ENCODE measurements at places on chromosomes 5 and 9. TPM values are rescaled to one million over a fixed set of nuclear protein-coding genes. Genes with fewer than 3 reads are reported as not detected.
A peak's percentile ranks its signal among the peaks of the same experiment; 100 is the strongest.

GRCh38 chr9:37126214-37126788 is 5.9 kb downstream of the ZCCHC7 start:
- no peak for DNase-seq

DNA sequence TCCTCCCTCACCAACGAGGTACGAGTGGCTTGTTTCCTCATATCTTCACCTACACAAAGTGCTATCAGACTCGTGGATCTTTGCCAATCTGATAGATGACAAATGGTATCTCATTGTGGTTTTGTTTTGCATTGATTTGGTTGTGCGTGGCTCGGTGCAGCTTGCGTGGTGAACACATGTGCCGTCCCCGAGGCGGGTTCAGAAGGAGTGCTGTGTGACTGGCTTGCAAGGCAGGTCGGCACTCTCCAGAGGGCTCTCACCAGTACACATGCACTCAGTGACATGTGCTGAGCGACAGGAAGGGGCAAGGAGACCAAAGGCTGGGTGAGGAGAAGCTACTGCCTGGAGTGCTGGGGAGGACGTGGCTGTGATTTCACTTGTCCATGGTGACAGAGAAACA is 95.3 kb upstream of the PITX1 start:
- DNase-seq, result no peak

TEX53 gene
- not detected for total RNA-seq

DNA sequence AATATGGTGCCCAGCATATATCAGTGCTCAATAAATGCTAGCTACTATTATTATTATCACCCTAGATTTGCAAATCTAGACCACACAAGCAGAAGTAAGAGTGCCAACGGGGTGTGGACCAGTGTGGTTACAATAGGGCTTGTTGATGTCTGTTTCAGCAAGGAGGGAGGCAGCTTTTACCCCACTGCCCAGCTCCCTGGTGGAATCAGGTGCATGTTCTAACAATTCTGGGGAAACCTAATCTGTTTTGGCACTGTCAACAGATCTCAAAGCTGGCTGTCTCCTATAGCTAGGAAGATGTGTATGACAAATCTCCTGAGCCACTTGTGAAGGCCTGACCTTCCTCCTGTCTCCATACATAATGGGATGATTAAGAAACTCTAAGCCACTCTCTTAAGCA is 5.7 kb downstream of the TGFBI start:
- no peak for DNase-seq

- no peak for DNase-seq
Measured at GRCh38 chr9:77856615-77857014, 175.0 kb downstream of the GNAQ start.

DNA sequence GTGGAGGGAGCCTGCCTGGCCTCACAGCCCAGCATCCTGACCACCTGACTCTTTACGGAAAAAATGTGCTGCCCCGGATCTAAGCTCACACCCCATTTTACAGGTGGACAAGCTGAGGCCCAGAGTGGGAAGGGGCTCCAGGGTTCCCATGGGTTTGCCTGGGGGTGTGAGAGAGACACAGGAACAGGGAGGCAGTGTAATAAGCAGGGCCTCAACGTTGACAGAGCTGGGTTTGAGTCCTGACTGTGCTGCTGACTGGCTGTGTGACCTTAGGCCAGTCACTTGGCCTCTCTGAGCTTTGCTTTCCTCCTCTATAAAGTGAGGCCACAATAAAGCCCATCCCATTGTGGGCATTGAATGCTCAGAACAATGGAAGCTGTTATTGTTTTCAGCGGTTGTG is 73.7 kb downstream of the HMCN2 start:
- no peak for DNase-seq

HBEGF gene
- total RNA-seq, result 12.1 TPM

DNA sequence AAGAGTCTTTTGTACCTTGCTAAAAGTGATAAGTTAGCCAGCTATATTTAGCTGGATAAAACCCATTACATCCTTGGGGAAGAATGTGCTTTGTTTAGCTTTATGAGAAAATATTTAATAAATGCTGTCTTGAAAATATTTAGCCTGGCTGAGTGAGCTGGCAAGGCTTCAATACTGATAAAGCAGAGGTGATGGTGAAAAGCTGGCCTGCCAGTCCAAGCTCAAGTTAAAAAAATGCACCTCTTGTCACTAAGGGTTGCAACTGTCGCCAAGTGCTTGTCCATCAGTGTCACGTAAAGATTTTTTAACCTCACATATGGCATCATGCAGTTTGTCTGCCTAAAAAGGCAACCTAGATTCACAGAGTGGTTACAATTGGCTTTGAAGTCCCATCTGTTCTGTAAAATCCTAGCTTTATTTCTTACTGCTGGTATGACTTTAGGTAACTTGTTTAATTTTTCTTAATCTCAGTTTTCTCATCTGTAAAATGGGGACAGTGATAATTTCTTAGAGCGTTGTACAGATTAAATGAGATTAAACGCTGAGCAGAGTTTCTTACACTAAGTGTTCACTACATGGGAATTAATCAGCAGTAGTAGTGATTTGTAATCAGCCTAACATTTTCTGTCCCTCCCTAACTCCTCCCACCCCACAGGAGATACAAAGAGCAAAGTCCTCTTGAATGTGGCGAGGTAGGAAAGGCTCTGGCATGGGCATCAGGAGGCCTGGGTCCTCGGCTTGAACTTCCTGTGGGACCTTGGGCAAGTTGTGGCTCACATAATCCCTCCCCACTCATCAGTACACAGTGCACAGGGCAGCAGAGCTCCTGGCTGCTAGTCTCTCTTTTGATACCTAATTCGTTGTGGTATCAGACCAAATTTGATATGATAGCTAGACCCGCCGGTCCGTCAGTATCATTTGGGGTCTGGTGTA is 48.7 kb downstream of the PIK3R1 start:
- DNase-seq, result no peak

GRCh38 chr9:5430912-5431311 is 6.8 kb downstream of the PLGRKT start:
- no peak for DNase-seq

SPARC gene
- 525 TPM for total RNA-seq

DNA sequence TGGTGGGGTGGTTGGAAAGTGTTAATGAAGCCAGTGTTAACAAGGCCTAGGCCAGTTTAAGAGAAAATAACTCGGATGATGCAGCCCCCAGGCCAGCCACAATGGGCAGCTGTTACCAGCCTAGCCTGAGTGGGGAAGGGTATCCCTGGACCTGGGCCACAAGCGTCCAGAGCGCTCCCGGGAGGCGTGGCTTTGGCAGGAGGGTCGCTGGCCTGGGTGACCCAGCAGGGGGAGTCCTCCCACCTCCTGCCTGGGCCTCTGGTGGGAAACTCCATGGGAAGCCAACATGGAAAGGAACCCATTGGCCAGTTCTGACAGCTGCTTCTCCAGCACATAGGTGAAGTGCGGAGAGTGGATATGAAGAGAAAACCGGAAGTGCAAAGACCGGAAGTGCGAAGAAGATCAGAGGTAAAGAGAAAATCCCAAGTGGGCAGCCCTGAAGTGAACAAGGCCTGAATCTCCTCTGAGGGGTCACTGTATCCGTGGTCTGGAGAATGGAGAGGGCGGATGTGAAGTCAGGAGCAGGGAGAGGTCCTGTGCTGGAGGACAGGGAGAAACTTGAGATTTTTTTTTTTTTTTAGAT is 79.0 kb downstream of the ADCY2 start:
- no peak for DNase-seq

GRCh38 chr5:136399527-136399926 is 34.2 kb upstream of the TRPC7 start:
- no peak for DNase-seq

DNA sequence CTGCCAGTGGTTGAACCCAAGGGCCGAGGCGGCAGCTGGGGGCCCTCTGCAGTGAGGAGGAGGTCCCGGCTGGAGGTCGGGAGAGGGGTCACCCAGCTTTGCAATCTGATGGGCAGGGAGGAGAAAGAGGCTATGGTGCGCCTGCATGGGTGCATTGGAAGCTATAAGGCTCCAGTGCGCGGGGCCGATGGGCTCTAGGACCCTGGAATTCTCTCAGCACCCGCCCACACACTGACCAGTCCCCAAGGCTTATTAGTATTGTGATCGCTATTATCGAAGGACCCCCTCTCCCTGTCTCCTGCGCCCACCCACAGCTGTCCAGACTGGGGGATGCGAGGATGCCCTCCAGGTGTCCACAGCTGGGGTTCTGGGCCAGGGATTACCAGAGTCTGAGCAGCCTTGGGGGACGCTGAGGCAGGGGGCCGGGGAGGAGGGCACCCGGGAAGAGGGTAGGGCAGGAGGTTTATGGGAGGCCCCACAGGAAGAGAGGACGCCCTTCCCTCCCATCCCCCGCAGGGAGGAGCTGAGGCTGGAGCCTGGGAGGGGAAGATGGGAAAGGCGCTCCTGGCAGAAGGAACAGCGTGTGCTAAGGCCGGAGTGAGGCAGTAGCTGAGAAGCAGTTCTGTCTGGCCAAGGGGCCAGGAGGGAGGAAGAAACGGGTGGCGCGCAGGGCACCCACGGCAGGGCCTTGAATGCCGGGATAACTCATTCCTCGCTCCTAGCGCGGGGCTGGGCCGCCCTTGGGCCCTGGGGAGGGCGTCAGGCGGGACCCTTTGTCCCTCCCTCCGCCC is 24.2 kb downstream of the C9orf50 start:
- no peak for DNase-seq

- no peak for DNase-seq
Measured at GRCh38 chr9:122379340-122379739, 8.5 kb downstream of the PTGS1 start.

DNA sequence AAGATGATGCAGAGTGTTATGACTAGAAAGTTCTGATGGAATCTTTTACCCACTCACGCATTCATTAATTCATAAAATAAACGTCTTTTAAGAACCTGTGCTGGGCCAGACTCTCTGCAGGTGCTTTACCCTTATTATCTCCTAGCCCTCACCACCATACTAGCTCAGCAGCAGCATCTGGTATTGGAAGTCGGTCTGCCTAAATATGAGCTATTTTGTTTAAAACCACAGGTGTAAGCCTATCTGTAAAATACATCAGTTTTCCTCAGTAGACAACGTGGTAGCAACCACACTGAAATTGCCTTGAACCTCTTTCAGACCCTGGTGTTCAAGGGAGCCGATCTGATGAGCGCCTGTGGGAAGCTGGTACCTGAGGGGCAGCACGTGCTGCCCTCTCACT is 69.4 kb downstream of the PPIC start:
- DNase-seq, result no peak

DNA sequence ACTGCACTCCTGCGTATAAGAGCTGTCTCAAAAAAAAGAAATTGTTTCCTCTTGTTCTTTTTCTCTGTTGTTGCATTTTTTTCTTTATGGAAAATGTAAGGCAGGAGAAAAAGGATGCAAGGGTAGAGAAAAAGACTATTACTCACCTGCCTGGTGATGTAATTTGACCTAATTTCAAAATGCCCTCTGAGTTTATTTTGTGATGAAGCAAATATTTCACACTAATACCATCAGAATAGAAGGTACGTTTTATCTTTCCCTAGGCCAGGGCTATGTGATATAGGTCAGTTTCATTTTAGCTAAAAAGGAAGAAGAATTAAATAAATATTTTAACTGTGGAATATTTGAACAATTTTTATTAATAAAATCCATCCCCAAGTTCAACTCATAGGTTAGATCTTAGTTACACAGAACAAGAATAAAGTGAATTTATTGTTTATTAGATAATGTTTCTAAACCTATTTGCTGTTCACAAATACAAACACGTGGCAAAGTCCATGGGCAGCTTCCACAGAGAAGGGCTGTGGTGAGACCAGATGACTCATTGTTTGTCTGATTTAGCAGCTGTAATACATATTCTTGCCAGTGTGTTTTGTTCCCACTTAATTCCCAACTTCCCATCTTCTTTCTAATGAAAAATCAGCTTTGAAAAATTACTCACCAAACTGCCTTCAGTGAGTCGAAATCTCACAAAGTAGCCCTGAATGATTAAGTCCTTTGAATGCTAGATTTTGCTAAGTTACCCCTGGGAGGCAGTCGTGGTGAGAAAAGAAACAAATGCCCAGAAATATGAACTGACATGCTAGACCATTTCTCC is 52.8 kb upstream of the CCDC112 start:
- peak; percentile 22 for DNase-seq

AMBP gene
- not detected for total RNA-seq

GRCh38 chr9:130060296-130060695 is 6.6 kb downstream of the GPR107 start:
- DNase-seq, result no peak

DNA sequence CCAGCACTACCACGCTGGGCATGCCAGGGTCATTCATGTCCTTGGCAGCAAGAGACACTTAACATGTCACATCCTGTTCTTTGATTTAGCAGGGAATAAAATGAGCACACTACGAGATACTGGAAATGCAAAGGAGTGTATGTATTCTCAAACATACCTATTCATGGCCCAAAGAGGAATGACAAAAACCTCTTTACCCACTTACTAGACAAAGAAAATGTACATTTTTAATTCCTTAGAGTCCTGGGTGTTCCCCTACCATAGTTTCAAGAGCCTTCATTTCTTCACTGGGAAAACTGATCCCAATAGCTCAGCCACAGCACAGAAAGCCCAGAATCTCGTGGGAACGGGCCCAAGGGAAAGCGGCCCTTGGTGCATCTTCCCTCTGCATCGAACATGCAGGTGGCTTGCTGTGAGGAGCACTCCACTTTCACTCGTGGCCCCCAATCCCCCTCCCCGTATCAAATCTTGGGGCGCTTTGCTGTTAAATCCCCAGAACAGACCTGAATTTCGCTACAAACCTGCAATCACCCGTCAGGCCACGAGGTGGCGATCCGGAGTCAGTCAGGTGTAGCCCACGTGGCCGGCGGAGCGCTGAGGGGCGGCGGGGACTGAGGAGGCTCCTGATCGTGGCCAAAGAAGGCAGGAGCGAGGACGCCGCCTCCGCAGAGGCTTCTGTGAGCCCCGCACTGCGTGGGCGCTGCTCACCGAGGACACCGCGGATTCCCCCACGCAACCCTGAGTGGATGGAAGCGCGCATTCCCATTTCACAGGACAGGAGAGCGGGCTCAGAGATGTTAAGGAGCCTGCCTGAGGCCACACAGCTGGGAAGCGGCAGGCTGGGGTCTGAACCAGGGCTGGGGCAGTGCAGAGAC is 91.4 kb downstream of the LMX1B start:
- DNase-seq, result no peak

DNA sequence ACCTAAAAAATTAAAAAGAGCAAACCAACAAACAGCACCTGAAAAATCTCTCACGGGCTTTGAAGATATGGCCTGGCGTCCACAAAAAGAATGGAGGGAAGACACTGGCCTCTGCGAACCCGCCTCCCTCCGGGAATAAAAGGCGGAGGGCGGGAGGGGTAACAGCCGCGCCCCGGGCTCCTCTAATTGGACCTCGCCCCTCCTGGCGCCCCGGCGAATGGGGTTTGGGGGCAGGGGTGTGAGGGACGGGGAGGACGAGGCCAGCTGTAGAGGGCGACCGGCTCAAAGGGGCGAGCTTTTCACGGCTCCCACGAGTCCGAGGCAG is 753 bp downstream of the FANCC start:
- DNase-seq, result peak; percentile 3

GRCh38 chr9:95669253-95669652 is 152.5 kb upstream of the PTCH1 start:
- DNase-seq, result no peak

DNA sequence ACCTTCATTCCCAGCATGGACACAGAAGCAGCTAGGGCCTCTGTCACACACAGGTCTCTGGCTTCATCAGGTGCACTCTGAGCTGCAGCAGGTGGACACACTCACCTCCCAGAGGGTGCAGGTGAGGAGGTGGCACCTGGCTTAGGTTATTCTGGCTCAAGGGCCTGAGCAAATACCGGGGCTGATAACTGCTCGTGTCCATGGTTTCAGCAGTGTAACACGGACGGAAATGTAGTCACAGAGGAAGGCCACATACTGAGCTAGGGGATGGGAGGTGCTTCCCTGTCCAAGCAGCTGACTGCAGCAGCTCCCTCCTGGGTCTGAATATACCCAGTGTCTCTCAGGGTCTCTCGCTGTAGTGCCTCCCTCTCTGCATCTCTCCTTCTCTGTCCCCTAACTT is 5.7 kb downstream of the PHF2 start:
- DNase-seq, result peak; percentile 65

- no peak for DNase-seq
Measured at GRCh38 chr9:37215830-37216229, 95.5 kb downstream of the ZCCHC7 start.
